Ovary (tissue), 10 donors: ENCODE measurements at places on chromosomes 1 and 21.

GRCh38 chr1:15757016-15757543 lies 1.5 kb upstream of the FBLIM1 start:
- DNase-seq: no peak

DNA sequence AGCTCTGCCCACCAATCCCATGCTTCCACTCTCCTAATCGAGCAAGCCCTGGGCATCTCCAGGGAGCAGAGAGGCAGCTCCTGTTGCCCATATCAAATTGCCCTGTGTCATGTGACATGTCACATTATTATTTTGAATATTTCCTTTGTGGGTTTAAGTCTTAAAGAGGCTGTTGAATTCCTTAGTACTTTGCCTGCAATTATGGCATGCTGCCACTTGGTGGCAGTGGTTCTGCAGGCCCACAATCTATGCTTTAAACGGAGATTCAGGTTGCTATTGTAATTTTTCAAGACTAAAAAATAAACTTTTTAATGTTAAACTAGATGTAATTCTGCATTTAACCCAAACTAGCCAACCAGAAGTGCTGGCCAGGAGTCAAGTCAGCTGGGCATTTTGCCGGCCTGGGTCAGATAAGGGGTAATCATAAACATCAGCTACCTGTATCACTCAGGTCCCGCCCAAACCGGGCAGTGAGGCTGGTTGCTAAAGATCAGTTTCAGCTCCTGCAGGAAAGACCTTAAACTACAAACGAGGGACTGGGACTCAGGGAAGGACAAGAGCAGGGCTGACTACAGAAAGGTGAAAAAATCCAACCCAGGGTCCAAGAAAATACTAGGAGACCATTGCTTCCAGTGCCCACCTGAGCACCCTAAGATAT lies 37.3 kb upstream of the ARHGEF16 start:
- no peak for DNase-seq

- DNase-seq: no peak
Measured at GRCh38 chr1:33709783-33710718, 153.8 kb upstream of the HMGB4 start.

GRCh38 chr21:15772654-15773053 lies 42.9 kb downstream of the USP25 start:
- DNase-seq: no peak

- peak; percentile 46 for DNase-seq
Measured at GRCh38 chr1:228142155-228142691, 2.1 kb downstream of the GUK1 start.

DNA sequence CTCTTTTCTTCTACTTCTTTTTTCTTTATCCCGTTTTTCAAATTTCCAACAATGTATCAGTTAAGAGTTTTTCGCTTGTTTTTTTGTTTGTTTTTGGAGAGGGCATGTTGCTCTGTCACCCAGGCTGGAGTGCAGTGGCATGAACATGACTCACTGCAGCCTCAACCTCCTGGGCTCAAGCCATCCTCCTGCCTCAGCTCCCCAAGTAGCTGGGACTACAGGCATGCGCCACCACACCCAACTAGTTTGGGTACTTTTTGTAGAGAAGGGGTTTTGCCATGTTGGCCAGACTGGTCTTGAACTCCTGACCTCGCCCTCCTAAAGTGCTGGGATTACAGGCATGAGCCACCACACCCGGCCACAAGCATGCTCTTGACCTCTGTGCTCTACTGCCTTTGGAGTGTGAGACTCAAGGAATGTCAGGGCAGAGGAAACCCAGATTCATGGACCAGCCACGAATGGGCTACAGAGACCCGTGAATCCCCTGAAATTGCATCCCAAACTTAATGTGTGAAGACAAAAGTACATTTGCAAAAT lies 65.1 kb upstream of the HSD17B7 start:
- DNase-seq: no peak

DNA sequence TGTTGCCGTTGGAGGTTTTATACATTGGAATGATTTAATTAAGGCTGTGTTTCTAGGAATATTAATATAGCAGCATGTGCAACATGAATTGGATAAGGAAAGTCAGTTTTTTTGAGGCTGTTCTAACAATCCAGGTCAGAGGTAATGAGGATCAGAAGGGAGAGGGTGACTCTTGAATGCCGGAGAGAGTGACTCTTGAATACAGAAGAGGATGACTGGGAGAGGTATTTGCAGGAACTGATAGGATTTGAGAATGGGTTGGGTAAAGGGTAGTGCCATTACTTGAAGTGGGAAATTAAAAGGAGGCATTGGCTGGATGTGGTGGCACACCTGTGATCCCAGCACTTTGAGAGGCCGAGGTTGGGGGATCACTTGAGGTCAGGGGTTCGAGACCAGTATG lies 55.6 kb upstream of the MACF1 start:
- DNase-seq: no peak
